ENCODE measurements at places on chromosomes 1 and 21.
A peak's percentile ranks its signal among the peaks of the same experiment; 100 is the strongest.

GRCh38 chr1:240030236-240030635 lies 61.4 kb upstream of the FMN2 start:
- peak; percentile 9 for DNase-seq

DNA sequence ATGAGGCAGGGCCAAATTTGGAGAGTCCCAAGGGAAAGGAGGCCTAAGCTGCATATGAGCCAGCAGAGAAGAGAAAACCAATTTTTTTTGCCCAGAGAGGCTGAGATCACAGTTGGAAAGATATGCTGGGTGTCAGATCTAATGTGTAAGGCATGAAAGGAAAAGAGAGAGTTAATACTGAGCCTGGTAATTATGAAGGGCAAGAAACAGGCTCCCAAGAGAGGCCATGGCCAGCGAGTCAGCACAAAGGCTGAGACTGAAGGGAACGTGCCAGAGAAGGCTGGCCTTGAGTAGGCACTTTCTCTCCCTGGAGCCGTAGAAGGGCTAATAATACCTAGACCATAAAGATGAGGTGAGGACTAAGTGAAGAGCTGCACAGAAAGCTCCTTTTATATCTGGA lies 31.8 kb upstream of the BEND5 start:
- peak; percentile 16 for DNase-seq

DNA sequence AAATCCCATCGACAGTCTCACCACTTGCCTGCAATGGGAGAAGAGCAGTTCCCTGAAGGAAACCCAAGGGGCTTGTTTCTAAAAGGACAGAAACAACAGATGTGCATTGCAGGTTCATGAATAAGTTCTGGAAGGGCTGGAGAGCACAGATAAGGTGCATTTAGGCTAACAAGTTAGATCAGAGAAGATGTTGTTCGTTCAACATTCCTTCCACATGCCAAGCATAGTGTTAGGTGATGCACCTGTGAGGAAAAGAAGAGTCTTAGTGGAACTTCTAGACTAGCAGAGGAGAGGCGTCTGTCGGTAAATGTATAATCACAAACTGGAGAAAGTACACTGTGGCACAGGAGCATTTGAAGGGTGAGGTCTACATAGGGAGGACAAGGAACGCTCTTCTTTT lies 98.0 kb downstream of the ST3GAL3 start:
- DNase-seq: no peak

DNA sequence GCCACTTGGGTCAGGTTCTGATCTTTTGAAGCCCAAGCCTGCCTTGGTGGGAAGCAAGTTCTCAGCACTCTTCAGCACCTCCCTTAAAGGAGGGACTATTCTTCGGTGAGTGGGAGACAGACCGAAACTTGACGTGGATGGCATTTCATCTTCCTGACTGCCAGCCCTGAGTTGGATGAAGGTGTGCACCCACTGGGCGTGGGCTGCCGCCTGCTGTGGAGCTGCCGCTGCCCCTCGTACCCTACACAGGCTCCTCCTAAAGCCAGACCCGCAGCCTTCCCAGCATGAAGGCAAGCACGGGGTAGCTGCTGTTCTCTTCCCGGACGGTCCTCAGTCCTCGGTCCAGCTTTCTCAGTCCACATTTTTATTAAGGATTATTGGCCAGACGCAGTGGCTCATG lies 84.2 kb downstream of the SLC66A1 start:
- DNase-seq: no peak

GRCh38 chr1:67372136-67372535 lies 58.1 kb downstream of the SERBP1 start:
- DNase-seq: no peak

Measured in eye (tissue), 1 donor.